Cortex of kidney (tissue), 1 donor: ENCODE measurements at places on chromosomes 2 and 18.

DNA sequence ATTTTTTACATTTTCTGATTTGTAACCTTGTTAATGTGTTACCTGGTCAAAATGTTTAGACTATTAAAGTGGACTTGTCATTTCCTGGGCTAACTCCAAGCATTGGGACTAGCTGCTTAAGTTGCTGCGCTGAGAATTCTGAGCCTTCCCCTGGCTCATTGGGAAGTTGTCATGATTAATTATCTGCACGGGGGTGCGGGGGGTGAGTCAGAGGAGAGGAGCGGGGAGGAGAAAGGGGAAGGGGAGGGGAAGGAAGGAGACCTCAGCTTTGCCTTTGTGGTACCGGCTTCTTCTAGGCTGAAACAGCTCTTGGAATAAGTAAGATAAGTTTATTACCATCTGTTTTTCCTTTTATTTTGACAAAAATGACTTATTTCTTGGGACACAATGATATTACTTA, 52.9 kb upstream of the APCDD1 start:
- DNase-seq = no peak

- no peak for DNase-seq
Measured at GRCh38 chr2:19685731-19686130, 216.1 kb downstream of the TTC32 start.

GRCh38 chr18:63534615-63535014, 7.6 kb upstream of the SERPINB12 start:
- no peak for DNase-seq

DNA sequence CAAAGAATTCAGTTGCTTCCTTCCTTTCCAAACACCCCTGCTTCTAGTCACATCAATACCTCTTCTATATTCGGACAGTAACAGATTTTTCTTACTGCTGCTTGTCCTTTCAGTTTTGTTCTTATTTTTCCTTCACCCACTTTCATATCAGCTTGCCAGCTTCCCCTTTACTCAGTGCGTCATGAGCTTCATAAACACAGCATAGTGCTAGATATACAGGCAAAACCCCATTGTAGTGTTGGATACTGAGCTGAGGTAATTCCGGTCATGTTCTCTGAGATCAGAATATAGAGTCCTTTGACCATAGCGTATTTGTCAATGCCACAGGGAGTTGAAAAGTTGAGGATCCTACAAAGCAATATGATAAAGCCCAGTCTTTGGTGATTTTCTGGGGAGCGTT, 2.4 kb downstream of the FARP2 start:
- DNase-seq = no peak

DNA sequence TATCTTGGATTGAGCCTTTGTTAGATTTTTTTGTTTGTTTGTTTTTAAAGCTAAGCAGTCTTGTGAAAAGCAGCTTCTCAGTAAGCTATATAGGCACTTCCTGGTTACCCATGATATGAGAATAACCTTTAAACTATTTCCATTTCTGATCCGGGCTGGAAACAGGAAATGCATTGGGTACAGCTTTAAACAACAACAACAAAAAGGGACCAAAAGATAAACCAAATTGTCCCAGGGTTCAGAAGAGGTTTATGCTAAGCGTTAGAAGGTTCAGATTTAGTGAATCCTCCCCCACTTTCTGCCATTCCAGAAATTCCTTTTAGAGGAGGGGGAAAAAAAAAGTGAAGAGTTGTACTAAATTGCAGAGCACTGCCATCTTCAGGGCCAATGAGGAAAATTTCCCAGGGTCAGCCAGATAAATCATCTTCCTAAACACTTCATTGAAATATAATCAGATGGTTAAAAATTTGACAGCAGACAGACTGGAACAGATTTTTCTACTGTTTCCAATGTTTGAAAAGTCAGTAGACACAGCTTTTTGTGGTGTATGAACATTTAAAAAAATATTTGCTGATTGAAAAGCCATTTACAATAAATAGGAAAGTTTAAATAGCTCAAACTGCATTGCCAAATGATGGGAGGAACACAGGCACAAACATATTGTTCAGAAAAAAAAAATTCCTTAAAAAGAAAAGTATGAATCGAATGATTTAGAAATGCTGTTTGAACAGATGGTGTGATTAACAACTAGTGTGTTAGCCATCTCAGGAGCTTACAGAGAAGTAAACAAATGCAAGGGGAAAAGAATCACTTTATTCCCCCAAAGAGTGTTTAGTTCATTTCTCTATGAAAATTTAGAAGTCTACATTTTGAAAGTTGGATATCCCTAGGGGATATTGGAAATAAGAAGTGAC, 189.9 kb upstream of the TANK start:
- no peak for DNase-seq

GRCh38 chr2:191483117-191483516, 194.8 kb upstream of the NABP1 start:
- no peak for DNase-seq

- no peak for DNase-seq
Measured at GRCh38 chr2:204973616-204974015, 428.3 kb downstream of the PARD3B start.

- DNase-seq = no peak
Measured at GRCh38 chr2:70767699-70768589, at the start of gene ADD2. TSS of gene ADD2 (minus strand) at chr2:70768200. CDS start at chr2:70706408, 61,792 bp downstream.

DNA sequence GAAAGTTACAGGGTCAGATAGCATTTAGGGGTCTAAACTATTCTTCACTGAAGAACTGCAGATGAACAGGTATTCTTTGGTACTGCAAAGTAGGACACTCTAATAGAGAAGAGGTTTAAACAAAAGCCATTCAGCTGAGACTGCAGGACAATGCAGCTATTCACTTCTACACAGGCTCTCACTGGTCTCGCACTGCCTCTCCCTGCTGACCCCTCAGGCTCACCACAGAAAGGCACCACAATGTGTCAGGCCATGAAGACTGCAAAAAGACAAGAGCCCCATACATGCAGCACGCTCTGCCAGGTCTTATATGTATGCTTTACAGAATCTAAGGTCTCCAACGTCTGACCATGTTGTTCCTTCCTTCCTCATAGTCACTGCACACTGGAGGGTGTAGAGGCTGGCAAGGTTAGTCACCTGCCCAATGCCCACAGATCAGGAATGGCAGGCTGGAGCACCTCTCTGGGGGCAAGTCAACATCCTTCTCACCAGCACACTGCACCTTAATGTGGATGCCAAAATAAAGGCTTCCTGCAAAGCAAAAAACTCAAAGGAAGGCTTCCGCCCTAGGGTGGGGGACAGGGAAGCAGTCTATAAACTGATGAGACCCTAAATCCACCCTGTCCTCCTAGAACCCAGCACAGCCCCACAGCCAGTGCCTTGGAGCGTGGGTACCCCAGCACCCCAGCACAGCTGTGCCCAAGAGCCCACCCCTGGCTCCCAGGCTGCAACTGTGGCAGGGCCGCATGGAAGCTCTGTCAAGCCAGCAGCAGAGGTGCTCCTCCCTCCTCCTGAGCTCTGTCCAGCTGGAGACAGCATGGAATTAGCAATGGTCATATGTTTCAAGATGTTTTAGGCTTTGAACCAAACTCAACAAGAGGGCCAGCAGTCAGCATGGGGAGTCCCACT, 10.7 kb upstream of the RNU4ATAC start:
- DNase-seq = no peak

DNA sequence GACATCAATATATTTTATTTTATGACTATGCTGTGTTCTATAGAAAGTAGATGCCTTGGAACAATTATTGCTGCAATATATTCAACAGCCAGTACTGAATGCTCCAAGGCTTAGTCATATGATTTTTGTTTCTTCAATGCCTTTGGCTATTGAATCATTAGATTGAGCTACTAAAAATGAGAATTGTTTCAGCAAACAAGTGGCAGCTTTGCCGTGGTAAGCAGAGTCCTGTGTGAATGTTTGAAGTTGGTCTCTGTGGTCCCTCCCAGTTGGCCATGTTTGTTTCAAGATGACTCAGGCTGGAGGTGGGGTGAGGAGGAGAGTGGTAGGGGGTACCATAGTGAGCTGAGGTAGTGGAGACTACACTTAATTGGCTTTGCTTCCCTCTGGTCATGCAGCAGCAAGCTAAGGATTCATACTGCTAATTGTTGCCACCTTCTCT, 198.6 kb upstream of the EPAS1 start:
- no peak for DNase-seq

DNA sequence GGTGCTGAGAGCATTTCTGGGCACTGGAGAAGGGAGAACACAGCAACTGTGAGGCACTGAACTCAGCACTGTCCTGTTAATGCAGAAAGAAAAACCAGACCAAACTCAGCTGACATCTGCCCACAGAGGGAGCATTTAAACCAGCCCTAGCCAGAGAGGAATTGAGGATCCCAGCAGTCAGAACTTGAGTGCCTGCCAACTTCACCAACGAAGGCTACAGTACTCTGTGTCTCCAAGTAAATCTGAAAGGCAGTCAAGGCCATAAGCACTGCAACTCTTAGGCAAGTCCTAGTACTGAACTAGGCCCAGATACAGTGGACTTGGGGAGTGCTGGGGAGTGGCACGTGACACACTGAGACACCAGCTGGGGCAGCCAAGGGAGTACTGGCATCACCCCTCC, 176.2 kb upstream of the ZC3H15 start:
- no peak for DNase-seq

DNA sequence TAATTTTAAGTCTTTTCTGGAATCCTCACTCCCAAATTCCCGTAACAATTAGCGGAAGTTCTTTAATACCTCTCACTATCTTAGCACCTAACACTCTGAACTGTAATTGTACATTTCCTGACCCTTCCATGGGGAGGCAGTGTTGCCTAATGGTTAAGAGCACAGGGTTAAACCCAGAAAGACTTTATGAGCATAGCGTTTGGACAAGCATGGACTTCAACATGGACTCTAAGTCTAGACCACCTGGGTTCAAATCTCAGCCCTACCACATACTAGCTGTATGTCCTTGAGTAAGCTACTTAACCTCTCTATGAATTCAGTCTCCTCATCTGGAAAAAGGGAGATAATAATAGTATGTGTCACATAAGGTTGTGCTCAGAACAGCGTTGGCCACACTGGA, 13.0 kb downstream of the ANTXR1 start:
- no peak for DNase-seq

DNA sequence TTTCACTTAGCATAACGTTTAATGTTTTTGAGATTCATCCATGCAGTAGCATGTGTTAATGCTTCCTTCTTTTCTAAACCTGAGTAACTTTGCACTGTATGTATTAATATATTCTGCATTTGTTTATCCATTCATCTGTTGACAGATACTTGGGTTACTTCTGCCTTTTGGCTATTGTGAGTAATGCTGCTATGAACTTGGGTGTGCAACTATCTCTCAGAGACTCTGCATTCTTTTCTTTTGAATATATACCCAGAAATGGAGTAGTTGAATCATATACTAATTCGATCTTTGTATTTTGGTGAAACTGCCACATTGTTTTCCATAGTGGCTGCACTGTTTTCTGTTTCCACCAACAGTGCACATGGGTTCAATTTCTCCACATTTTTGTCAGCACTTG, 128.3 kb downstream of the SH3BP4 start:
- no peak for DNase-seq

DNA sequence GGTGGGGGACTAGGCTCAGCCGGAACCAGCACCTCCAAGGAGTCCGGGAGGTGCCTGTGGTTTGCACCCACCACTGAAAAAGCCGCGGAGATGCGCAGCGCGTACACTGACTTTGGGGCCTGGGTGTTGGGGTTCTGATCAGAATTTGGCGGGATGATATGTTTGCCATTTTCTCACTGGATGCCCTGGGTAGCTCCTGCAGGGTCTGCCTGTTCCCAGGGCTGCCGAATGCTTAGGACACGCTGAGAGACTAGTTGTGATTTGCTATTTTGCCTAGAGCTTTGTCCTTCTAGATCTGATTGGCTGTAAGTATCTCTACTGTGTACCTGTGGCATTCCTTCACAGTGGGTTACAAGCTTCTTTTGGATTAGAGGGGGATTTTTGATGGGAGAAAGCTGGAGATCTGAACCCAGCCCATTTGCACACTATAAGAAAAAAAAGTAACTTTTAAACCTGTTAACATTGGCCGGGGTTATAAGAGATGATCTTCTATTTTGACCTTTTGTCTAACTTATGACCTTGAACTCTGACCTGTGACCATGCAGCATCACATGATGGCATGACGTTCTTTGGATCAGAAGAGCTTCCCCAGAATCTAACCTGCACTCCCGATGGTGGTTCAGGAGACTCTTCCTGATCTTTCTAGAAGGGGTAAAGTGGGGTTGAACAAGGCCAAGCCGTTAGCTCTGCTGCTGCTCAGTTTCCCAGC, 1.6 kb downstream of the KCNE4 start:
- no peak for DNase-seq

GRCh38 chr2:60475123-60475830, 78.2 kb downstream of the BCL11A start:
- no peak for DNase-seq

DNA sequence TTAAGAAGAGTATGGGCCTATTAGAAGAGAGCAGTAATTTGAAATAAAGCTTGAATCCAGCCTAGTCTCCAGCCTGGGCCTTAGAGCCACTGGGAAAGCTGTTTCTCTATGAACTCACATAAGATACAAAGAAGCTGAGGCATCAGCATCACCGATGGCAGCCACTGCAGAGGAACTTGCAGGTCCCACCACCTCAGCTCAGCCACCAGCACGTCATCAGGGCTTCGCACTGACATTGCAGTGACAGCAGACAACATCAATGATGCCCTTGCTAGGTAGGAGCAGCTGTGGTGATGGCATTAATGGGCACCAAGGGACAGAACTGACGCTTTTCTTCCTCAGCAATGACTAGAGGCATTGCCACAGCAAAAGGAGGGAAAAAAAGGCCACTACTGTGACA, 67.7 kb upstream of the CDC42EP3 start:
- no peak for DNase-seq

GRCh38 chr2:119407430-119408220, 24.0 kb upstream of the TMEM37 start:
- DNase-seq = no peak

- DNase-seq = no peak
Measured at GRCh38 chr2:128818248-128818647, 499.6 kb upstream of the HS6ST1 start.

- DNase-seq = no peak
Measured at GRCh38 chr18:42758852-42759251, 356.6 kb downstream of the RIT2 start.

- DNase-seq = no peak
Measured at GRCh38 chr2:239445771-239446524, 45.1 kb upstream of the HDAC4 start.

GRCh38 chr2:64880193-64880951, 108.8 kb upstream of the SLC1A4 start:
- no peak for DNase-seq

- DNase-seq = no peak
Measured at GRCh38 chr2:229641676-229642075, 72.7 kb downstream of the DNER start.

- DNase-seq = no peak
Measured at GRCh38 chr2:18536100-18536499, 24.4 kb downstream of the RDH14 start.

DNA sequence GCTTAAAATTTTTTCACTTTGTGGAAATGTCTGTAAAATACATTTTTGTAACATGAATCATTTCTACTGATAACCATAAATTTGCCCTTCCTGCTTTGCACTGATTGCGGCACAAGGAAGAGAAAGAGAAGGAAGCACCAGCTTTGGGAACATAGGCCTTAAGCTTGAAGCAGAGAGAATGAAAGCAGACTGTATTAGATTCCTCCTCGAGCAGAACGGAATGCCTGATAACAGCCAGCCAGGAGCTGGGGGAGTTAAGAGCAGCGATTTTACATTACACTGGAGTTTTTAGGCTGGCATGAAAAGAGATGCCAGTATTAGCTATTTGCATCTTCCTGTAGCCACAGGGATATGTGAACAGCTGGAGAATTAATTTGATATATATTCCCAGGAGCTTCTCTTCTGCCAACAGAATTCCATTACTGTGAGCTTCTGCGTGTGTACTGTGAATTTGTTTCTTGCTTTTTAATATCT, 33.5 kb downstream of the CRIM1 start:
- DNase-seq = no peak

- DNase-seq = no peak
Measured at GRCh38 chr18:55818284-55818683, 230.3 kb upstream of the TCF4 start.
